ENCODE measurements at places on chromosomes 3 and 15.

DNA sequence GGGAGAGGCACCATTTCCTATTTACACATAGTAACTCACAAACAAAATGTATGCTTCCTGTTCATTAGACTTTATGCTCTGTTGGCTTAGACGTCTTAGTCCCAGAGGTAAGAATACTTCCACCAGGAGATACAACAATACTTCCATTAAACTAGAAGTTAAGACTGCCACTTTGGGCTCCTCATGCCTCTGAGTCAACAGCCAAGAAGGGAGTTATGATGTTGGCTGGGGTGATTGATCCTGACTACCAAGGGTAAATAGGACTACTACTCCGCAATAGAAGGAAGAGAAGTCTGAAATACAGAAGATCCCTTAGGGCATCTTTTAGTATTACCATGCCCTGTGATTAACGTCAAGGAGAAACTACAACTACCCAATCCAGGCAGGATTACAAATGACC, 43.5 kb upstream of the ABI3BP start:
- DNase-seq: no peak

DNA sequence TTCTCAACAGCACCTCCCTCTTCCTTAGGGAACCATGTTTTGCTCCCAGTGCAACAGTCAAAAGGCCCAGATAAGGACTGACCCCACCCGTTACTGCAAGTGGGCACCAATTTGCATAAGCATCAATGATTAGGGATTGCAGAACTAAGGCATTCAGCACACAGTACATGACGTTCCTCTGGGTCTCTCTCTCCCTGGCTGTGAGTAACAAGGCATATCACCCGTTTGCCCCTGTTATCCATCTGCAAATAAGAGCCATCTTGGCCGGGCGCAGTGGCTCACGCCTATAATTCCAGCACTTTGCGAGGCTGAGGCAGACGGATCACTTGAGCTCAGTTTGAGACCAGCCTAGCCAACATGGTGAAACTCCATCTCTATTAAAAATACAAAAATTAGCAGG, 18.8 kb downstream of the MAGI1 start:
- no peak for DNase-seq

- DNase-seq: no peak
Measured at GRCh38 chr3:155190691-155191090, 102.8 kb downstream of the STRIT1 start.

- DNase-seq: no peak
Measured at GRCh38 chr3:177447938-177448337, 250.7 kb upstream of the TBL1XR1 start.

- DNase-seq: peak; percentile 9
Measured at GRCh38 chr3:36060950-36061349, 319.4 kb upstream of the STAC start.

- DNase-seq: peak; percentile 28
Measured at GRCh38 chr3:87311309-87311708, 34.9 kb upstream of the POU1F1 start.

GRCh38 chr3:170003881-170004356, 33.9 kb upstream of the GPR160 start:
- DNase-seq: no peak

GRCh38 chr15:54840621-54841398, 355.9 kb downstream of the RSL24D1 start:
- DNase-seq: no peak

DNA sequence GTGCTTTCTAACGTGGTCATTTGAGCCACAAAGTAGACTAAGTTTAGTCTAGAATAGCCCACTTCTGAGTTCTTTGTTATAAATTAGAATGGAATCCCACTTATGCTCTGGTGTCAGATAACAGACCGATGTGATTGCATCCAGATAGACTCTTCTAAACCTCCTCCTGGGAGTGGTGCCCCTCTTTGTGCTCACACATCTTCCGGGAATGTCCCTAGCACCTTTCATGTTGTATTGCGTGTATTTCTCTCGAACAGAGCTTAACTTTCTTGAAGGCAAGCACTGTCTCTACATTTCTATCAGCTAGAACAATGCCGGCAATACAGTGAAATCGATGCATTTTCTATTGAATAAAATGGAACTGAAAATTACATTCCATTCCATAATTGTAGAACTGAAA, 23.0 kb downstream of the CP start:
- peak; percentile 76 for DNase-seq

DNA sequence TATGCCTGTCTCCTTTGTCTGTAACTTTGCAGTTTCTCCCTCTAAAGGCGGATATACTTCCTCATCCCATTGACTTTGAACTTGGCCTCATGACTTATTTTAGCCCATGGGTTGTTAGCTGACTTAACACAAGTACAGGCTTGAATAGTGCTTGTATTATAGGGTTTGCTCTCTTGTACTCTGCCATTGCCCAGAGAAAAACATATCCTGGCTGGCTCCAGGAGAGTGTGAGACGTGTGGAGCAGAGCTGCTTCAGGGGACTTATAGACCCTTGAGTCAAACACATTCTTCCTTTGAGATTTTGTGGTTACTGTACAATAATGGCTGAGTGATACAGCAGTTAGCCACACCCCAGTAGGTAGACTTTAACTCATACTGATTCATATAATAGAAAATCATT, 124.0 kb downstream of the RAP2B start:
- DNase-seq: no peak

GRCh38 chr3:159763011-159763601, 225.5 kb upstream of the IL12A start:
- DNase-seq: peak; percentile 87

DNA sequence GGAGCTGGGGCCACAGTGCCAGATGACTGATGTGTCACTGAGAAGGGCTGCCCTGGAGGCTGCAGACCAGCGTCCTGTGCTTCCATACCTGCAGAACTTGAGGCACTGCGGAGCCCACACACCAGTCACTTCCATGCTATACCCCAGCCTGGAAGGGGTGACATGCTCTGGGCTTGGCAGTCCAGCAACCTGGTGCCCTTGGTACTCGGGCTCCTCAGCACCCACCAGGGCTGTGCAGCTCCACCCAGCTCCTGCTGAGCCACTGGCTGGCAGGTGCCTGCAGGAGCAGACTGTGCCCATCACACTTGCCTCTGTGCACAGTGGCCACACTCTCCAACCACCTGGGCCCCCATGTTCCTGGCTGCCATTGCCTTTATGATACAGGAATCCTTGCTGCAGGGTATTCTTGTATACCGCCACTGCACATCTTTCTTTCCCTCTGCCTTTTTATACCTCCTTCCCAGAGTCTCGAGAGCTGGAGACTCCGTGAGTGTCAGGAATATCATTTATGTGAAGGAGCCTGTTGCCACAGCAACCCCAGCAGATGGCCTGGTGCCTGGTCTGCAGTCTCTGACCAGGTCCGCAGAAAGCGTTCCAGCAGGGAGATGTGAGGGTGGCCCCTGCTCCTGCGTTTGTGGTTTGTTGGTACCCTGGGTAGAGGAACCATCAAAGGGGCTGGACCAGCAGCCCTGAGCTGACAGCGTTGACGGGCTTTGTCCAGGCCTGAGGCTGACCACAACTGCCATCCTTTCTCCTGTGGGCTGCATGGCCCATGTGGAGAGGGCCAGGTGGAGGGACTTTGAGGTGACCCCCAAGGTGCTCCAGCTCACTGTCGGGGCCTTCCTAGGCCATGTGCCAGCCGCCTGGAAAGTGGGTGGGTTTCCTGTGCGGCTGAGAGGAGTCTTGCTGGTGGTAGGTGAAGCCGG, 93.4 kb upstream of the PLXNA1 start:
- DNase-seq: no peak

GRCh38 chr3:118536764-118537163, 497.9 kb downstream of the IGSF11 start:
- DNase-seq: no peak

DNA sequence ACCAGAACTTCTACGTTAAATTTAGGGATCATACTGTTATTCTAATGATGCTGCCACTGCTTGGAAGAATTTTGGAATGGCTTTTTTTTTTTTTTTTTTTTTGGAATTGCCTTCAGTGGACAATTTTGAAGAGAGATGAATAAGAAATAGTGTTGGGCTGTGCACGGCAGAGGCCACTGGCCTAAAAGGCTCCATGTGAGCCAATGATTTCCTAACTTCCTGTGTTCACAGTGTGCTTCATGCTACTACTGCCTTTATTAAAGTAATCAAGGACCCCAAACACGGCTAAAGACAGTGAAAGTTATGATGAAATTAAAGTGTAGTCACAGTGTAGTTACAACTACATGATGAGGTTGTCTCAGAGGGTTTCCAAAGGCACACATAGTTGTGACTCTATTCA, 100.8 kb upstream of the TNFAIP8L3 start:
- no peak for DNase-seq

DNA sequence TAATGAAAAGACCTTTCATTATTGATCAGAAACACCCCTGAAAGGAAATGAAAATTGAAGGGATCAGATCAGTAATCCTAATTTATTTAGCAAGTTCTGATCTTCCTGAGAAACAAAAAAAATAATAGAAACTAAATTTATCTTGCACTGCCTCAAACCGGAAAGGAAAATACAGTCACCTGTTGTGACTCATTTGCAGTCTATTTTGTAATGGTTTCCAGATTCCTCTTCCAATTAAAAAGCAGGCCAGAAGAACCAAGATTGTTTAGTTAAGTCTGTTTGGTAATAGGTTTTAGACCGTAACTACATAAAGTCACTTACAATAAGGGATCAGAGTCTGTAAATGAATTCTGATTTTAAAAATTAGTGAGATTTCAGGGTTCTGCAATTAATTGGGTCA, 49.7 kb upstream of the ATOSA start:
- peak; percentile 52 for DNase-seq

DNA sequence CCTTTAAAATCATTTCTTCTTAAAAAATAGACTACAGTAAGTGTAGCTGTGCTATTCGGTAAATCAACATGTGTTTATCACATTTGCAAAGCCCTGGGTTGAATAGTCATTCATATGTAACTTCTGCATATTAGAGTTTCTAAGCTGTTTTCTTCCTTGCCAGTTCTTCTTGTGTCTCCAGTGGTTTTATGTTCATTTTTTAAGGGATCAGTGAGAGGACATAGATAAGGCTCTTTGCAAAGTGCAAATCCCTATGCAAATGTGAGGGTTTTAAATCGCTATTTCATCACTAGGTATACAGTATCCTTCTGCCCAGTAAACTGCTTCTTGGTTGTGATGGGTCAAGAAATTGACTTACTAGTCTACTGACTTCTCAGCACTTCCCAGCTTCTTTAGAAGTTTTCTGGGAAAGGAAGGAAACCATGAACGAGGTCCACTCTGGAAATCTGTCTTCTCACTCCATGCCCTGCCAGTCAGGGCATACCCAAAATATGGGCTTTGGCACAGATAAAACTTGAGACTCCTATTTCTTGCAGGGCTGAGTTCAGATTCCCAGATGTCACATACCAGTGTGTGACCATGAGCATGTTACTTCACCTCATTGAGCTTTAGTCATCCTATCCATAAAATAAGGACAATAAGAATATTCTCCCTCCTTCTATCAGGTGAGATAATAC, 38.8 kb upstream of the ADAMTS9 start:
- DNase-seq: no peak

DNA sequence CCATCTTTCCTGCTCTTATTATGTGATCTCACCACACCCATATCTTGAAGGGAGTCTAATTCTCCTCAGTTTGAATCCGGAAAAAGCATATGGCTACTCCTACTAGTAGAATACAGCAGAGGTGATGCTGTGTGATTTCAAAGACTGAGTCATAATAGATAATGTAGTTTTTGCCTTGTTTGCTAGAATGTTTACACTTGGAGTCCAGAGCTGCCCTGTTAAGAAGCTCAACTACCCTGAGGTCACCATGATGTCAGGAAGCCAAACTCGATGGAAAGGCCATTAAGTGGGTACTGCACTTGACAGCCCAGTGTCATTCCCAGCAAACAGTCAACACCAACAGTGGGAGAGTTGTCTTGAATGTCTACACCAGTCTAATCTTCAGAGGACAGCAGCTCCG, 56.9 kb downstream of the CD200R1L start:
- DNase-seq: no peak

DNA sequence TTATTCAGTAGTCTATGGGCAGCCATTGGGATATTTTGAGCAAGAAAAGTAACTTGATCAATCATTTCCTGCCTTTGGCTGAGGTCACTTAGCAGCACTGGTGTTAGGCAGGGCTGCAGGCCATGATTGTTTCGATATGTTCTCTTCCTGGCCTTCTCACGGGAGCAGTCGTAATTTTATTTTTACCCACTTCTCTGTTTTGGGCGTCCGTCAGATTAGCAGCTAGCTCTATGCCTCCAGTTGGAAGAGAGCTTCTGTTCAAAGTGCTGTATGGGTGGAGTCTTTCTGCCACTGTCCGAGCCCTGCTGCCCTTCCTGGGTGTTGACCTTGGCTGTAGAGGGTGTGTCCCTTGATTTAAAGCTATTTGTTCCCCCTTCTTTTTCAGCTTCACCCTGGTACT, 123.4 kb upstream of the ROPN1 start:
- DNase-seq: no peak

DNA sequence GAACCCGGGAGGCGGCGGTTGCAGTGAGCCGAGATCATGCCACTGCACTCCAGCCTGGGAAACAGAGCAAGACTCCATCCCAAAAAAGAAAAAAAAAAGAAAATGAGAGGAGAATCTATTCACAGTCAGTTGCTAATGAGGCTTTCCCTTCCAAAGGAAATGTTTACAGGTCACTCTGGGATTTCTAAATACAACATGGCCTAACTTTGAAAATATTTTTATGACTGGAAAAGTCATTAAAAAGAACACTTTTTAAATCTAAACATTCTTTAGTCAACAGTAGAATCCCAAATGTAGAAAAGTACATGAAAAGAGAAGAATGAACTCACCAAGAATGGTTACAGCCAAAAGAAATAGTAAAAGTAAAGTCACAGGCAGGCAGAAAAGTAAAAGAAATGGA, 78.6 kb downstream of the PLD1 start:
- no peak for DNase-seq

DNA sequence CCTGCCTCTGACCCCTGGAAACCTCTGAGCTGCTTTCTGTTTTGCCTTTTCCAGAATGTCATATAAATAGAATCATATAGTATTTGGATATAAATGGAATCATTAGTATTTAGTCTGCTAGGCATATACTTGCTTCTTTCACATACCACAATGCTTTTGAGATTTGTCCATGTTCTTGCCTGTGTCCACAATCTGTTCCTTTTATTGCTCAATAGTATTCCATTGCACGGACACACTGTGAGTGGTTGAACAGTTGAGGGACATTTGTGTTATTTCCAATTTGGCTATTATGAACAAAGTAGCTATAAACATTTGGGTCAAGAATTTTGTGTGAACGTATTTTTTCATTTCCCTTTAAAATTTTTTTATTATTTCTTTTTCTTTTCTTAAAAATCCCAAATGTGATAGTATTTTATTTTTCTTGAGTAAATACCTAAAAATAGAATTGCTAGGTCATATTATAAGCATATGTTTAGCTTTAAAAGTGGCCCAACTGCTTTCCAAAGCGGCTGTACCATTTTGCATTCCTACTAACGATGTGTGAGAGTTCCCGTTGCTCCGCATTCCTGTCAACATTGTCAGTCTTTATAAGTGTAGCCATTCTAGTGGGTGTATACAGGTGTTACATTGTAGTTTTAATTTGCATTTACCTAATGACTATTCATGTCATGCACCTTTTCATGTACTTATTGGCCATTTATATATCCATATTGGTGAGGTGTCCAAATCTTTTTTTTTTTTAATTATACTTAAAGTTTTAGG, 26.5 kb downstream of the WDR53 start:
- DNase-seq: no peak

Measured in fibroblast of skin of right biceps (primary cell).